ENCODE measurements at places on chromosomes 13 and 19.

GRCh38 chr13:50074843-50075242, 59.6 kb downstream of the KCNRG start:
- no peak for DNase-seq
- no peaks in the 10 kb centered on the region for H3K36me3 ChIP-seq
- peaks cover 2% of the 10 kb centered on the region for H3K4me1 ChIP-seq
- H3K27me3 ChIP-seq = no peaks in the 10 kb centered on the region
- H3K4me3 ChIP-seq = no peak overlapping the region

DNA sequence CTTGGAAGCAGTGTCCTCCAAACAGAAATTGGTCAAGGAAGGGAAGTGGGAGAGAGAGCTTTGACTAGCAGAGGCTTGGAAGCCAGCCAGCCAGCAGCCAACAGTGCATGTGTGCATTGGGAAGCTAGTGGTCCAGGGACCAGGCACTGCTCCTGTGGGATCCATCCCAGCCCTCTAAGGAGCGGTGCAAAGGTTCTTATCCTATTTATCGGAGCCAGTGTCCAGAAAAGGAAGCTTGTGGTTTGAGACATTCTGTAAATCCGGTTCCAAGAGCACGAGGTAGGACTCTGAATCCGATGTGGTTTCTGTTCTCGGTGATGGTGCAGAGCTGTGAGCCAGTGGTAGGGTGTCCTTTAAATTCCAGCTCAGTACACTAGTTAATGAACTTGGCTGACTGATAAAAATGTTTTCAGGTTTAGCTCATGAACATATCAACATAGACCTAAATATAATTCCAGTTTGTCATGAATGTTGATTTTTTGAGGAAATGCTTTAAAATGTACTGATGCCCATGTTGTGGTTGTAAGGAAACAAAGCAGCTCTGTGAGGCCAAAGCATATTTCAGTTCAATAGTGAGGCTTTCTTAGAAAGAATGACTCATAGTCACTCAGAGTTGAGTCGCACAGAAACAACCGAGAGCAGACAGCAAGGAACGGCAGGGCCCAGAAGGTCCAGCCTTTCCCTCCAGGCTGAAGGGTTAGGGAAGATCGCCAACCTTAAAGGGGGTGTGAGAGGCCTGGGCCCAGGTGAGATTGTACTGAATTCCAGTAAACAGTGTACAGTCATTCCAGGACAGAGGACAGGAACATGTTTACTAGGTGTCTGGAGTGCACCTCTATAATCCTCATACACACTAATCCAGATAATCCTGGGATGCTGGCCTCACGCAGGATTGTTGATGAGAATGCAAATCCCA, 21.5 kb upstream of the GARRE1 start:
- no peak overlapping the region for H3K4me3 ChIP-seq
- peaks cover 24% of the 10 kb centered on the region for H3K36me3 ChIP-seq
- peaks cover 4% of the 10 kb centered on the region for H3K4me1 ChIP-seq
- H3K27ac ChIP-seq = no peak overlapping the region
- no peaks in the 10 kb centered on the region for H3K27me3 ChIP-seq

- no peaks in the 10 kb centered on the region for H3K36me3 ChIP-seq
- no peaks in the 10 kb centered on the region for H3K4me1 ChIP-seq
- no peak for DNase-seq
- no peak overlapping the region for H3K27ac ChIP-seq
- H3K4me3 ChIP-seq = no peak overlapping the region
Measured at GRCh38 chr13:44395976-44396694, 22.5 kb downstream of the SERP2 start.

- H3K4me3 ChIP-seq = no peak overlapping the region
- H3K27me3 ChIP-seq = peaks cover 4% of the 10 kb centered on the region
- H3K27ac ChIP-seq = no peak overlapping the region
- DNase-seq = no peak
- H3K4me1 ChIP-seq = no peaks in the 10 kb centered on the region
Measured at GRCh38 chr19:46065486-46066071, 24.8 kb upstream of the IGFL4 start.

DNA sequence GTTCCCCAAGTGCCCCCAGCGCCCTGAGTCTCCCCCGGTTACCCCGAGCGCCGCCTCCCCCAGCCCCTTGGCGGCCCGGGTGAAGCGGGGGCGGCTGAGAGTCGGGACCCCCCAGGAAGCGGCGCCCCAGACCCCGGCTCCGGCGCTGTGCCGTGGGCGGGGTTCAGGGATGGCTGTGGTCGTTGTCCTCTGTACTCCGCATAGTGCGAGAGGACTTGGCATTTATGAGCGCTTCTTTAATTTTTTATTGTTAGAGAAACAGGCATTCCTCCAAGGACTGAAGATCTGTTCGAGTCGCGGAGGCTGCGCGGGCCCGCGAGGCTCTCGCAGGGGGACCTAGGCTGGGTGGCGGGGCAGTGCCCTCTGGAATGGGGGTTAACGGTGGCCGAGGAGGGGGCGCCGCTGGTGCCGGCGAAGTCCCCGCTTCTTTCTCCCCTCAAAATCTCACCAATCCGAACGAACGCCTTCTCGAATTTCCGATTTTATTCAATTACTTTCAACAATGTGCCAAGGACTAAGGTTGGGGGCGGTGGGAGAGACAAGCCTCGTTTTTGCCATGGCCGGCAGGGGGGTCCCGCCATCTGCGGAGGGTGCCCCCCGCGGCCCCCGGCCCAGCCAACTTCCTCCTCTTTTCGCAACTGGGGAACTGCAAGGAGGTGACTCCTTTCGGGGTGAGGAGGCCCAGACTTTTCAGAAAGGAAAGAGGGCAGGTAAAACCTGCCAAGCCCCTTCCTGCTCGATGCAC, 596 bp upstream of the GJB2 start:
- no peak for DNase-seq
- H3K4me3 ChIP-seq = peak overlapping the region; percentile 52
- peaks cover 23% of the 10 kb centered on the region for H3K27me3 ChIP-seq
